ENCODE measurements at places on chromosomes 2 and 18.
A peak's percentile ranks its signal among the peaks of the same experiment; 100 is the strongest.

- DNase-seq, result no peak
These were observed 144.8 kb upstream of the RGPD4 start for GRCh38 chr2:107681936-107682335.

- no peak for DNase-seq
These were observed 542.6 kb downstream of the ZEB2 start for GRCh38 chr2:143977356-143977755.

DNA sequence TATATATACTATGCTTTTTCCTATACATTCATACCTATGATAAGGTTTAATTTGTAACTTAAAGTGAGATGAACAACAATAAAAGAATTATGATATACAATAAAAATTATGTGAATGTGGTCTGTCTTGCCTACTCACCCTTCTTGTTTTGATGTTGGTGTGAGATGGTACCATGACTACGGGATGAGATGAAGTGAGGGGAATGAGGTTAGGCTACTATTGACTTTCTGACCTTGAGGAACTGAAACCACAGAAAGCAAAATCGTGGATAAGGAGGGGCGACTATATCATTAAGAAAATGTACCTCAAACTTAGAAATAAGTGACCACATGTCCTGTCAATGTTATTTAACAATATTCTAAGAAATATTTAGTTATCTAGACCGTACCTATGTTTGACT, 103.9 kb upstream of the PPP1CB start:
- DNase-seq, result no peak

DNA sequence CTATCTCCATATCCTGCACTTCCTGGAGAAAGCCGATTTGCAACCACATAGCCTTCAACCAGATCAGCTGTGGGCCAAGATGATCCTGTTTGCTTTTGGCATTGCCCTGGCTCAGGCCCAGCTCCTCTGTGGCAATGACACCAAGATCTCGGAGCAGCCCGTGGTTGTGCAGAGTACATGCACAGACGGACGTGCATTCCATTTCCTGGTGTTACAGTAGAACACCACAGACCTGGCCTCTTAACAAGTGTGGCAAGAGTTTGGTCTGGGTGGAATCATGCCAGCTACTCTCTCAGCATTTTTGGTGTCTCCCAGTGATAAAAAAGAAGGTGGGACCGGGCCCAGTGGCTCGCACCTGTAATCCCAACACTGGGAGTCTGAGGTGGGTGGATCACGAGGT, 20.0 kb downstream of the MALT1 start:
- DNase-seq, result no peak

GRCh38 chr2:197215748-197216360, 94.7 kb downstream of the ANKRD44 start:
- no peak for DNase-seq

DNA sequence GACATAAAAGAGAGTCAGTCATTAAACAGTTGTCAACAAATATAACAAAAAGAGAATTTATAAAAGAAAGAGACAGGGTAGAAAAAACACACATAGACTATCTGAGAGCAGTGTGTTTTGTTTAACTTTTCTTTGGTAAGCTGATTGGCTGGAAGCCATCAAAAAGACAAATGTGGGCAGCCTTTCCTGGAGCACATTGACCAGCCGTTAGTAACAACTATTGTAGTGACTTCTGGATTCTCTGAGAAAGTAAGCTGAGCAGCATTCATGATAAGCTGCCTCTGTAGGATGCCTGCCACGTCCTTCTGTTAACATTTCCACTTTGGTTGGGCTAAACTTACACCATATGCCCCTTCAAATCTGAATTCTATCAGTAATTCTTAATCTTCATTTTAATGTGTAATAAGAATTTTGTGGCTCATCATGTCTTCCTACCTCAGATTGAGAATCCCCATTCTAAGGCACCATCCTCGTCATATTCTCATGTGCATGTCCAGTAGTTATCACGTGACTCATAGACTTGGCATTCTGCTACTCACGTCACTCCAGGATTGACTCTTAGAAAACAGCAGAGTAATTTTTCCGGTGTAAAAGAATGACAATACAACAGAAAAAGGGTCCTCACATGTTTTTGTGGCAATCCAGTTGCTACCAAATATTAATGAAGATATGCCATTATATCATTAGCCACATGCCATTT, 43.4 kb upstream of the DNAJC10 start:
- DNase-seq, result peak; percentile 6

DNA sequence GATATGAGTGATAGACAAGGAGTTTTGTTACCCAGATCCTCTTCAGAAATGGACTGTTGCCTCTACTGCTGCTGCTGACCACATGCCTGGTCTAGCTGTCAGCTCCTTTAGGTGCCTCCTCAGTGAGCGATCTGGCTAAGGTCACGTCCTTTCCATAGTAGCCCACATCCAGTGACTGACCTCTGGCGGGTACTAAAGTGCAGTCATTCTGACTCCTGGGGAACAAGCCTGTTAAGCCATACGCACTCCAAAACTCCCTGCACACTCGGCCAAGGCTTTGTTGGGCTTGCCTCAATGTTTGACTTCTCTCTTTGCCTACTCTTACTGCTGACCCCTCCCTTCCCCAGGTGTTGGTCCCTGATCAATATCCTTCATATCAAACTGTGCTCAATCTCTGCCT, 685.2 kb downstream of the IRS1 start:
- no peak for DNase-seq

- DNase-seq, result no peak
These were observed 27.5 kb downstream of the TSHZ1 start for GRCh38 chr18:75238100-75238499.

GRCh38 chr18:45686891-45687611, 36.9 kb upstream of the SLC14A1 start:
- no peak for DNase-seq

DNA sequence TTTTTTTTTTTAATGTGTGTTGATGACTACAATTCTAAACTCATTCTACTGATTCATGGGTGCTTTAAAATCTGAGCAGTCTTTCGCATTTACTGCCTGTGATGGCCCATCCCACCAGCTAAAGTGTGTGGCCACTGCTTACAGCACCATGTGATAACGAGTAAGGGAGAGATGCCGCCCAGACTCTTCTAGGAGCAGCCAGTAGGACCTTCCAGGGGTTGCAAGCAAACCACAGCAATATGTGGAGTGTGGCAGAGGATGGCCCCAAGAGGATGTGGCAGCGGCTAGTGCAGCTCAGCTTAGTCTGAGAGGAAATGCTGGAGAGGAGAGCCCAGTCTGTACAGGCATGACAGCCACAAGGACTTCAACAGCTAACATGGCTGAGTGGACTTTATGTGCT, 14.9 kb downstream of the IL1B start:
- DNase-seq, result no peak

- DNase-seq, result peak; percentile 32
These were observed 195.1 kb downstream of the KCNE4 start for GRCh38 chr2:223247136-223247535.

- no peak for DNase-seq
These were observed 62.0 kb downstream of the ACOXL start for GRCh38 chr2:110794390-110794789.

GRCh38 chr18:68948622-68949021, 150.7 kb downstream of the CCDC102B start:
- no peak for DNase-seq

GRCh38 chr2:100021791-100022340, 120.5 kb downstream of the AFF3 start:
- DNase-seq, result no peak

GRCh38 chr2:169260246-169260645, 102.1 kb downstream of the LRP2 start:
- no peak for DNase-seq

DNA sequence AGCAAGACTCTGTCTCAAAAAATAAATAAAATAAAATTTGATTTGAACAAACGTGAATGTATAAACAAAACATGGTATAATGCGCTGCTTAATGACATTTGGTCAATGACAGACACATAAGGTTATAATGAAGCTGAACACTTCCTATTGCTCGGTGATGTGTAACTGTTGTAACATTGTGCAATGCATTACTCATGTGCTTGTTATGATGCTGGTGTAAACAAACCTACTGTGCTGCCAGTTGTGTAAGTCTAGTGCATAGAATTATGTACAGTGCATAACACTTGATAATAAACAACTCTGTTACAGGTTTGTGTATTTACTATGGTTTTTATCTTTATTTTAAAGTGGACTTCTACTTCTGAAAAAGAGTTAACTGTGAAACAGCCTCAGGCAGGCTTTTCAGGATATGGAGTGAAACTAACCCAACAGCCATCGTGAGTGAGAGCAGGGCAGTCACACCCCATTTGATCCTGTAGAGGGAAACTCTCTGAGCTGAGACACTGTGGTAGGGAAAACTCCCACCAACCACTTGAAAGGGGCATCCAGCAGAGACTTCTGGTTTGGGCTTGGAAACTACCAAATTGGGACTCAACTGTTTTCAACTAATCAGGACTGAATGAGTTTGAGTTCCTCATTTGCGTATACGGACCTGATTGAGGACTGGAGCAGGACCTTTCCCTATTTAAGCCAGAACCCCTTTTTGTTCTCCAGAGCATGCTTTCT, 8.7 kb upstream of the RPRD1A start:
- DNase-seq, result peak; percentile 76

DNA sequence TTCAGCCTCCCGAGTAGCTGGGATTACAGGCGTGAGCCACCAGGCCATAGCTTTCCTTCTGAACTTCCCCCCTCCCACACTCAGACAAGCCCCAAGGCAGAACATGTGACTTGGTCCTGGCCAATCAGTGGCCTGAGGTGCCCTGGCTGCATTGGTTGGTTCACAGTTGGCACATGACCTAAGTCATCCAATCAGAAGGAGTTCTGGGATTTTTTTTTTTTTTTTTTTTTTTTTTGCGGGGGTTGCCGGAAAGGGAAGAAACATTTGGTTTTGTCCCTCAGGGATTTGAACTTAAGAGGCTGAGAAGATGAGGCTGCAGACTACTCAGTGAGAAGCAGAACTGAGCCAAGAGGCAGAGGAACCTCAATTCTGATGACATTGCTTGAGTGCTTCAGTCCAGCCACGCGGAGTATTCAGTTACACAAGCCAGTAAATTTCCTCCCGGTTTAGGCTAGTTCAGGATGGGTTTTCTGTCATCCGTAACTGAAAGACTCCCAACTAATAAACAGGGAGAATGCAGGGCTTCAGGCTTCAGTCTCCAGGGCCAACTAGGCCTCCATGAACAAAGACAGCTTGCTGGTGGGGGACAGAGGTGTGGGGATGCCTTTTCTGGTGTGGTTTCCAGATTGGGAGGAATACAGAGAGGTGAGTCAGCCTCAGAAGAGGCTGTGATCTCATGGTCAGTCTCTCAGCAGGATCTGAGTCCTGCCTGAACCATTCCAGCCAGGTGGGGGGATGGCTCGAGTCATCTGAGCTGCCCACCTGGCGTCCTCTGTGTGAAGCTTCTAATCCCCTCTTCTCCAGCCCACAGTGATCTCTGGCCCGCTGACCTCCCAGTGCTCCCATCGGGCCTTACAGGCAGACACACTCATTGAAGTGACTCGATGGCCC, 9.2 kb downstream of the PTMA start:
- DNase-seq, result no peak

- peak; percentile 91 for DNase-seq
These were observed 106.5 kb upstream of the COL5A2 start for GRCh38 chr2:189285962-189286645.

All from fibroblast of the conjunctiva (primary cell).